Nucleus accumbens (tissue), 56 donors: ENCODE measurements at places on chromosomes 12 and 14.

DNA sequence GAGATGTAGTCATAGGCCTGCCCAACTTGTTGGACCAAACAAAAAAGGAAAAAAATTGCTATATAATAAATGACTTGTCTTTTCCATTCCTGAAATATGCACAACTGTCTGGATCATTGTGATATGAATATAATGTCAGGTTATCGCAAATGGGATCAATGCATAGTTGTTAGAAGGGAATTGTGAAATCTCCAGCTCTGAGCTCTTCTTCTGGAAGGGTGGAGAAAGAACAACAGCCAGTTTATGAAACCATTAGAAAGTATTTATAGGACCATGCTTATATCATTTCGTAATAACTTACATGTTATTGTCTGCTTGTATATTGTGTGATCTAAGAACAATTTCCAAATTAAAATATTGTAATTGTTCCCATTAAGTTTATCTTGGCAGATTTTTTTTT, 35.7 kb upstream of the HIF1A start:
- no peak for DNase-seq

DNA sequence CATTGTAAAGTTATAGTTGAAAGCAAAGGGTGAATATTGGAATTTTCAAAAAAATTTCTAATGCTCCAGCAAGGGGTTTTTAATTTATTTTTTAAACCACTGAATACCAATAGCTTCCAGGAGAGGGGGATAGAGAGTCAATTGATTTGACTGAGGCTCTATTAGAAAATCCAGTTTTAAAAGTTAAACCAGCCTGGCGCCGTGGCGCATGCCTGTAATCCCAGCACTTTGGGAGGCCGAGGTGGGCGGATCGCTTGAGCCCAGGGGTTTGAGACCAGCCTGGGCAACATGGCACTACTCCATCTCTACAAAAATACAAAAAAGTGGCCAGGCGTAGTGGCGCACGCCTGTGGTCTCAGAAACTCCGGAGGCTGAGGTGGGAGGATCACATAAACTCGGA, 150.1 kb downstream of the SLC38A4 start:
- no peak for DNase-seq

- no peak for DNase-seq
Measured at GRCh38 chr14:48853159-48853558, 733.0 kb downstream of the RPS29 start.

DNA sequence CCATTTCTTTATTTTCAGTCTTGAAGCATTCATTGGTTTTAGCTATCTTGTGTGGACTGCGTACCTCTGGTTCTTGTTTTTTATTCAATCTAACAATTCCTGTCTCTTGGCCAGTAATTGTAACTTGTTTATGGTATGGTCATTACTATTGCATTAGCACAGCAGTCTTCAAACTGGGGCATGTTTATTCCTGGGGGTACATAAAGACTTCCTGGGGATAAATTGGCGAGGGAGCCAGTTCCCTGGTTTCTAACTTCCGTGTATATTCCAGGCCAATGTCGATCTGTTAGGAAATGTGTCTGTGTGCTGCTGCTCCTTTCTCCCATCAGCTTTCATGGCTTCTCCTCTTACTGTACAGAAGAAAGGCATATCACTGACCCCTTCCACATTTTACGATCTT, 13.7 kb upstream of the EVL start:
- no peak for DNase-seq

- DNase-seq, result no peak
Measured at GRCh38 chr14:24372701-24373416, 4.9 kb downstream of the NFATC4 start.

DNA sequence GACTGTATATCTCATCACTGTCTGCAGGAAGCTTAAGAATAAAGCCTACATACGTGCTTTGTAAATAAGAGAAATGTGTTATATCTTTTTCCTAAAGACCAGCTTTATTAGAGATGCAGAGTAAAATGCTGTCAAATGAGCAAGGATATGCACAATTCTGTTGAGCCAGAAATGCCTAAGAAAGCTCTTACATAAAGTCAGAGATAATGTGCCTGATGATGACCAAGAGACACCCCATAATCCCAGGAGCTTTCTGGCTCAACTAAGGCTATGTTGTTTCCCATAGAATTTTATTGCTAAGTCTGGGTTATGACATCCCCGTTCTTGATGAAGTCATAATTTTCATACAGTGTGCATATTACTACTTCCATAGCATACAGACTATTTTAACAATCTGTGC, 209.9 kb downstream of the GALC start:
- DNase-seq, result no peak

- DNase-seq, result no peak
Measured at GRCh38 chr12:9606736-9607372, 862 bp downstream of the KLRB1 start.

GRCh38 chr14:56088941-56089340, 29.3 kb upstream of the PELI2 start:
- DNase-seq, result no peak

DNA sequence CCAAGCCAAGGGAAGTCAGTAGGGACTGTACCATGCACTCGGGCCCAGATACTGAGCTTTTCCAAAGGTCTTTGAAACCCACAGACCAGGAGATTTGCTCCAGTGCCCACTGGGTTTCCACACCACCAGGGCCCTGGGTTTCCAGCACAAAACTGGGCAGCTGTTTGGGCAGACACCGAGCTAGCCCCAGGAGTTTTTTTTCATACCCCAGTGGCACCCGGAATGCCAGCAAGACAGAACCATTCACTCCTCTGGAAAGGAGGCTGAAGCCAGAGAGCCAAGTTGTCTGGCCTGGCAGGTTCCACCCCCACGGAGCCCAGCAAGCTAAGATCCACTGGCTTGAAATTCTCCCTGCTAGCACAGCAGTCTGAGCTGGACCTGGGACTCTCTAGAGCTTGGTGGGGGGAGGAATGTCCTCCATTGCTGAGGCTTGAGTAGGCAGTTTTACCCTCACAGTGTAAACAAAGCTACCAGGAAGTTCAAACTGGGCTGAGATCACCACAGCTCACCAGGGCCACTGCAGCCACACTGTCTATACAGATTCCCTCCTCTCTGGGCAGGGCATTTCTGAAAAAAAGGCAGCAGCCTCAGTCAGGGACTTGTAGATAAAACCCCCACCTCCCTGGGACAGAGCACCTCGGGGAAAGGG, 793.7 kb downstream of the RPS29 start:
- no peak for DNase-seq

GRCh38 chr14:24310646-24311604, at the start of gene LTB4R:
TSS of gene LTB4R (plus strand) at chr14:24311502. CDS start at chr14:24315652, 4,150 bp downstream.
- DNase-seq, result peak; percentile 44

- no peak for DNase-seq
Measured at GRCh38 chr14:42013153-42013552, 406.5 kb downstream of the LRFN5 start.

DNA sequence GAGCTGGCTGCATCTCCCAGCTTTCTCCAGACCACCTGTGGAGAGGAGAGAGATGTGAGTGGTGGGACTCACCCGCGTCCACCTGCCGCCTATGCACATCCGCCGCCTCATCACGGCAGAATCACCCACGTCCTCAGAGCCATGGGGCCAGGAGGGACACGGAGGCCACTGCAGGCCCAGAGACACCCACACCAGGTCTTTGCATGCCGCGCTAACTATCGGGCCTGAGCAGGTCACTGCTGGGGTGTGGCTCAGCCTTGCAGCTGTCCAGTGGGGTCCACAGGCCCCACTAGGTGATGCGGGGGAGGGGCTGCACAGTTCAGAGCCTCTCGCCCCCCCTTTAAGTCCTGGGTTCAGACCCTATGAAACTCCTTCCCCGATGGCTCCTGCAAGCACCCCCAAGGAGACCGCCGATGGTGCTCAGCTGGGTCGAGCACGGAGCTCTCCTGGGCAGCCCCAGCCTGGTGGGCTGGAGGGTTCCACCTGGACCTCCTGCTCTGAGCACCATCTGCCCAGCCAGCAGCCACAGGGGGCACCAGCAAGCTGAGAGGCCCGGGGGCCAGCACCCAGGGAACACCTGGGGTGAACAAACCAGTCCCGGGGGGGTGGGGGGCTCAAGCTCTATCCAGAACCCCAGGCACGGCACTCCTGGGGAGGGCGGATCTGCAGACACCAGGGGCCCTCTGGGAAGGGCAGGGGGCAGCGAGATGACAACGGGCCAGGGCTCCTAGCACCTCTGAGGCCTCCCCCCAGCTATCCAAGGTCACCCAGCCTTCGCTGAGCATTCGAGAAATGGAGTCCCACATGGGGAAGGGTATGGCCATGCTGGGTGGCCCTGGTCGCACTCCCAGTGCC, 34.3 kb downstream of the CCNK start:
- no peak for DNase-seq

DNA sequence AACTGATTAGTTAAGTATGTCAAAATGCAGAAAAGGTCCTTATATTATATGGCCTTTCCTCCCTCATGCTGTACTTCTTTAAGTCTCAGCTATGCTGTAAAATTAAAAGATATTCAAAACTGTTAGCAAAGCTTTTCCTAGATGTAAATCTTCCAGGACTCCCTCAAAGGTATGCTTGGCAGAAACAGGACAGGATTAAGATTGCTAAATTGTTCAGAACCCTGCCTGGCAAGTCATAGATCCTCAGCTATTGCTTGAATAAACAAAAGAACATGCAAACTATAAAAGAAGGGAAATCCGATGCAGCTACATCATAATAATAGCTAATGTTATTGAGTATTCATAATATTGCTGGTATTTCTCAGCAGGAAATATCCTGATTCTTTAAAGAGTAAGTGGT, 322.6 kb downstream of the CCDC91 start:
- no peak for DNase-seq

- peak; percentile 13 for DNase-seq
Measured at GRCh38 chr12:8698132-8698851, 501 bp downstream of the RIMKLB start.

DNA sequence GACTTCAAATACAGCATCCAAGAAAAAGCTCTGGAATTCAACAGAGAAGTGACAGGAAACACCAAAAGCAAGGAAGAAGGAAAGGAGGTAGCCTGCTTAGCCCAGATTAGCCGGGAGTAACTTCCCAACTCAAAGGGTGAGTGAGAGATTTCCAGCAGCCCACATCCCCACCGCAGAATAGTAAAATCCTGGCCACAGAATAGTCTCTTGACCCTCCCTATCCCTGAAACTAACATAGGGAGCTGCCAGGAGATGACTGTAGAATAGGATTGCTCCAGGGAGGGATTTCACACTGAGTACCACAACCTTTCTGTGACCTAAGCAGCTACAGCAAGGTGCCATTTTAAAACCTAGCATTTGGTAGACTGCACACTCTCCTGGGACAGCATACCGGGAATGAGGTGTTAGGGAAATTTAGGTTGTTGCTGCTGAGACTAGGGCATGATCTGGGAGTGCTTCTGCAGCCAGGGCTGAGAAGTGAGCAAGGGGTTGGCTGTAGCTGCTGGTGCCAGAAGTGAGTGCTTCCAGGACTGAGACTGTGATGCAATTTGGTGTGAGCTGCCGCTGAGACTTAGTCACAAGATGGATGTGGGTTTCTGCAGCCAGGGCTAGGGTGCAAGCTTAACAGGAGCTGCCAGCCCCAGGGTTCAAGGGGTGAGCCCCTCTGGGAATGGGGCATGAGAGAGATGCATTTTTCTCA, 66.0 kb downstream of the TMTC3 start:
- DNase-seq, result no peak
